ENCODE measurements at places on chromosomes 5 and 9. TPM values are rescaled to one million over a fixed set of nuclear protein-coding genes. Genes with fewer than 3 reads are reported as not detected.

GRCh38 chr5:31086839-31087415 is 106.6 kb upstream of the CDH6 start:
- no peaks in the 10 kb centered on the region for H3K4me1 ChIP-seq
- no peak overlapping the region for H3K4me3 ChIP-seq
- no peak for DNase-seq

- H3K4me3 ChIP-seq = no peak overlapping the region
- peaks cover 40% of the 10 kb centered on the region for H3K27me3 ChIP-seq
- no peaks in the 10 kb centered on the region for H3K36me3 ChIP-seq
- no peak overlapping the region for H3K27ac ChIP-seq
- H3K4me1 ChIP-seq = peaks cover 16% of the 10 kb centered on the region
- no peak for DNase-seq
Observed at GRCh38 chr5:180590543-180591310, 572 bp downstream of the SCGB3A1 start.

DNA sequence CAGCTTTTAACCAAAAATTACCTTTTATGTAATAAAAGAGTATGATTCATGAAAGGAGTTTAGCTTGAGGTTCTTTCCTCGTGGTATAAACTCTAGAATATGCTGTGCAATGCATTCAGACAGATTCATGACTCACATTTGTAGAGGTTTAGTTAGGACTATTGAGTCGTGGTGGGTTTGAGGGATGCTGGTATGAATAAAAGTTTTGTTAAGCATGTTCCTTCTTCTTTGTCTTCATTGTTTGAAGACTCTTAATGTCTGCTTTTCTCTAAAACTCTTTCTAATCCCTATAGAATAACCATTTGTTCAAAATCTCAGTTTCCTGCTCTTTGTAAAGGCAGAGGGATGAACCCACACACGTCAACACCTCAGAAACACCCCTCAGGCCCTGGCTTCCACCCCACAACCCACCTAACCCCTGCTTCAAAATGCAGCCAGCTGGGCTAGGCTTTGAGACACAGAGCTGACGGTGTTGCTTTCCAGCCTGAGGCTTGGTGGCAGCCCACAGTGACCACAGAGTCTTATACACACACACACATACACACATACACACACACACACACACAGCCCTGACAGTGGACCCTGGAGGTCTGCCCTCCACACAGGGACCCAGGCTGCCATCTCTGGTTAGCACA is 69.0 kb upstream of the IRX1 start:
- no peak overlapping the region for H3K4me3 ChIP-seq
- no peak overlapping the region for H3K27ac ChIP-seq
- H3K4me1 ChIP-seq = no peaks in the 10 kb centered on the region

ADCY2 gene
- 6.6 TPM for total RNA-seq

DNA sequence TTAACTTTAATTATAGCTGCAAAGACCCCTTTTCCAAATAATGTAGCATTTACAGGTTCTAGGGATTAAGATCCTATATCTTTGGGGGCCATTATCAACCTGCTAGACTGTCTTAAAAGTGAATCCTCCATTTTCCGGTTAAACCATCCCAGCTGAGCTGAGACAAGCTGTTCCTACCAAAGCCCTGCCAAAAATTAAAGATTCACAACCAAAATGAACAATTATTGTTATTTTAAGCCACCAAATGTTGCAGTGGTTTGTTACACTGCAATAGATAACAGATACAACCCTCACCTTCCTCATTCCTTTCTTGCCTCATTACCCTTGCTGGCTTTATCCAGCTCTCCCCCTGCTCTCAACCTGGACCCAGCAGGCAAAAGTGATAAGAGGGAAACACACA is 343.4 kb downstream of the CDK5RAP2 start:
- no peak overlapping the region for H3K4me3 ChIP-seq
- no peaks in the 10 kb centered on the region for H3K36me3 ChIP-seq
- no peak overlapping the region for H3K27ac ChIP-seq
- no peaks in the 10 kb centered on the region for H3K27me3 ChIP-seq

DNA sequence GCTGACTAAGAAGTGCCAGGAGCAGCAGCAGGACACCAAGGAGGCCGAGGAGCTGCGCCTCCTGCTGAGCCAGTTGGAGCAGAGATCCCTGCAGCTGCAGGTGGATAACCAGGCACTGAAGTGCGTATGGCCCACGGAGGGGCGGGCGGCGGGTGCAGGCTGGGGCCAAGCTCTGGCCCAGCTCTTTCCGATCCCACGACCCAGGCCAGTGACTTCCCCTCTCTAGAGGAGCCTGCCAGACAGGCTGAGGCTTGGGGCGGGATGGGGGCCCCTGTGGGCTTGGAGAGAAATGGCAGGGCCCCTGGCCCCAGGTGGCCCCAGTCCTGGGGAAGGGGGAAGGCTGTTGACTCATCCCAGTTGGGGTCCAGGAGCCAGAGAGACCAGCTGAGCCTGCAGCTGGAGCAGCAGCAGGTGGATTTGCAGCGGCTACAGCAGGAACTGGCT is 3.6 kb downstream of the PTRH1 start:
- H3K36me3 ChIP-seq = no peaks in the 10 kb centered on the region
- no peaks in the 10 kb centered on the region for H3K27me3 ChIP-seq
- H3K4me3 ChIP-seq = no peak overlapping the region
- no peak overlapping the region for H3K27ac ChIP-seq

- no peaks in the 10 kb centered on the region for H3K36me3 ChIP-seq
- H3K4me3 ChIP-seq = no peak overlapping the region
- H3K27me3 ChIP-seq = no peaks in the 10 kb centered on the region
Observed at GRCh38 chr5:35902046-35902672, 36.3 kb downstream of the CAPSL start.

GRCh38 chr5:57987552-57987951 is 472.3 kb downstream of the PLK2 start:
- no peaks in the 10 kb centered on the region for H3K4me1 ChIP-seq
- H3K36me3 ChIP-seq = no peaks in the 10 kb centered on the region
- no peak overlapping the region for H3K27ac ChIP-seq
- DNase-seq = no peak

GMCL2 gene
- not detected for total RNA-seq

- H3K36me3 ChIP-seq = no peaks in the 10 kb centered on the region
- H3K4me1 ChIP-seq = peaks cover 38% of the 10 kb centered on the region
- no peaks in the 10 kb centered on the region for H3K27me3 ChIP-seq
- H3K27ac ChIP-seq = no peak overlapping the region
- H3K4me3 ChIP-seq = no peak overlapping the region
- no peak for DNase-seq
Observed at GRCh38 chr9:89002987-89003386, 11.7 kb downstream of the S1PR3 start.

Data from adrenal gland (tissue), 19 donors.